ENCODE measurements at places on chromosomes 11 and 22.

GRCh38 chr22:48146426-48146825 lies 1384.0 kb downstream of the TBC1D22A start:
- no peak for DNase-seq

GRCh38 chr11:103812680-103813079 lies 223.8 kb upstream of the DDI1 start:
- DNase-seq: no peak

DNA sequence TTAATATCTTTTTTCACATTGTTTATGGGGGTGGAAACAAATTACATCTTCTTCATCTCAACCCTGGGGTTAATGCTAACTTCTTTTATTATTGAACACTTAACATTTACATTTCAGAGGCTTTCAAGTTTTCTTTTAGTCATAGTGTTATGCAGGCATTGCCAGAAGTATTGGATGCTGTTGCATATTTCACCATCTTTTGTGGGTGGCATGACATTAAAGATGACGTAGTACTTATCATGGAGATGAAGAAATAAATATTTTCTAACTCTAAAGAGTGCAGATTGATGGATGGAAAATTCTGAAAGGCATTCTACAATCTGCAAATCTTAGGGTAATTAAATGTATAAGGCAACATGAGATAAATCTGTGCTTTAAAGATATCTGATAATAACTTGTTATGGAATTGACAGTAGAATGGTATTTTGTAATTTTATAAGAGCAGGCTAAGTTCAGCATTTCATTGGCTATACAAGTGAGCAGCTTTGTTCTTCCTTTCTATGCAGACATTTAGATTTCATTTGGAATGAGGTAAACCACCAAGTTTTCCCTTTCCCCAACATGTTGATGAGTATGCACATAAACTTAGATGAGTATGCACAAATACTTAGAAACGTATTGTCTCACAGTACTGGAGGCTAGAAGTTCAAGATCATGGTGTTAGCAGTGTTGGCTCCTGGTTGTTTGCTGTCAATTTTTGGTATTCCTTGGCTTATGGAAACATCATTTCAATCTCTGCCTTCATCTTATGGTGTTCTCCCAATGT lies 924.4 kb downstream of the METTL15 start:
- no peak for DNase-seq

DNA sequence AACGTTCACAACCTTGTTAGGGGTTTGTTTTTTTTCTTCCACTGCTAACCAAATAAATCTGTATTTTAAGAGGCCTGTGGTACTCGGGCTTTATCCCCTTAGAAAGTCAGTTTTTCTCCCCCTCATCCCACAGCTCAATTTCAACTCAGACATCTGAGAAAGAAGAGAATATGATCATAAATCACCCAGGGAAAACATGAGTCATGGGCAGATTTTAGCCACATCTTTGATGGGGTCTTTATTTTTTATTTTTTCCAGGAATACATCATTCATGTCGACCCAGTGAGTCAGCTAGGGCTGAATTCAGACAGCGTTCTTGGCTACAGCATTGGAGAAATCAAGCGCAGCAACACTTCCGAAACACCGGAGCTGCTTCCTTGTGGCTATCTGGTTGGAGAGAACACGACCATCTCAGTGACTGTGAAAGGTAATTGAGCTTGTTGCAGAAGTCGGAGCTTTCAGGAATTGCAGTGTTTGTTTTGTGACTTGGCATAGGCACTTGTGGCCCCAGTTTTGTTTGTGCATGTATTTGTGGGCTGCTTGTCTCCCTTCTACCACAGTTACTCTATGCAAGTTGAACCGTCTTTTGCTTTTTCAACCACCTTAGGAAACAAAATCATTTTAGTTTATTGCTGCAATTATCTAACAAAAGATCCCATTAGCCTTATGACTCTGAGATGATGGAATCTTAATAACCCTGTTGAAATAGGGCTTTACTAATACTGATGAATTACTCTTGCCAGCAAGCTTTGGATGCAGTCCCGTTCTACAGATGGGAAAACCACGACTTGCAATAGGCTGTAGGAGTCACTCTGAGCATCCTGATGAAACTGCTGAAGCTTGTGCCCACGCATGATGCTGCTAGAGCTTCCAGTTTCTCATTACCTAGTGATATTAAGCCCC lies 62.7 kb downstream of the DBX1 start:
- no peak for DNase-seq

- no peak for DNase-seq
Observed at GRCh38 chr11:121482231-121483129, 29.7 kb upstream of the SORL1-AS1 start.

GRCh38 chr11:115500547-115501501 lies 3.4 kb downstream of the CADM1 start:
- DNase-seq: peak; percentile 51

Data from head of caudate nucleus (tissue), 42 donors.